ENCODE measurements at places on chromosomes 5 and 9.
A peak's percentile ranks its signal among the peaks of the same experiment; 100 is the strongest.

GRCh38 chr9:76032038-76032796, 141.7 kb downstream of the PCSK5 start:
- no peaks in the 10 kb centered on the region for H3K36me3 ChIP-seq
- no peak overlapping the region for H3K27ac ChIP-seq
- no peaks in the 10 kb centered on the region for H3K27me3 ChIP-seq
- H3K4me3 ChIP-seq, result no peak overlapping the region
- H3K4me1 ChIP-seq, result no peaks in the 10 kb centered on the region
- no peak for DNase-seq

DNA sequence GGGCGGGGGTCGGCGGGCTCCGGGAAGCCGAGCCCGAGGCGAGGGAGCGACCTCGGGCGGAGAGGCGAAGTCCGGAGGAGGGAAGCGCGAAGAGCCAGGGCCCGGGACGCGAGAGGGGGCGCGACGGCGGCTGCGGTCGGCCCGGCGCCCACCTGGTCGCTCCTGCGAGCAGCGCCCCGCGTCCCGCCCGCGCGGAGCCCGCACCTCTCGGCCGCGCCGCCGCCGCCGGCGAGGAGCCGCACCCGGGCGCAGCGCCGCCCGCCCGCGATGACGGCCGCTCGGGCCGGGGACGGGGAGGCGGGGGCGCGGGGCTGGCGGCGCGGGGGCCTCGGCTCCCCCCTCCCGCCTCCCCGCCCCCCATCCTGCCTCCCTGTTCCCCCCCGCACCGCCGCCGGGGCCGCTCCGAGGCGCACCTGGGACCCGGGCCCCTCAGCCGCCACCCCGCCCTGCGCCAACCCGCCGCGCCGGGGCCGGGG, 2.6 kb downstream of the NR5A1 start:
- no peak overlapping the region for H3K27ac ChIP-seq
- peak overlapping the region; percentile 56 for H3K4me3 ChIP-seq
- peaks cover 5% of the 10 kb centered on the region for H3K4me1 ChIP-seq
- H3K27me3 ChIP-seq, result peaks cover 6% of the 10 kb centered on the region

DNA sequence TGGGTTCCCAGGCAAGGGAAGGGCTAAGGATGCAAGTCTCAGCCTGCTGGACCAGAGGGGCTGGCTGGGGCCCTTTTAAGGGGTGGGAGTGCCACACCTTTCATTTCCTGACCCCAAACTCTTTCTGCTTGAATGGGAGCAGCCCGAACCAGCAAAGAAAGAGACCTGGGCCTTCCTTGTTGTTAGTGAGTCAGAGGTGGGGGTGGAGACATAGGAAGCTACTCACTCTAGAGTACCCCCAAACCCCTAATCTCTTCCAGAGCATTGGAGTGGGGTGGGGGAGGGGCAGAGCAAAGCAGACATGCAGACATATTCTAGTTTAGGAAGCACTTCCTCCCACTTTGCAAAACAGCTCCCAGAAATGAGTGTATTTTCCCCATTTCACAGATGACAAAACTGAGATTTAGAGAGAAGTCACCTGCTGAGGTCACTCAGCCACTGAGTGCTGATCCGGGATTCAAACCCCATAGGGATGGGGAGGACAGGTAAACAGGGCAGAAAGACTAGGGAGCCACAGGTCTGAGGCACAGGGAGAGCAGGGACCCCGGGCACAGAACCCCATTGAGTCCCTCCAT, 6.0 kb upstream of the AQP3 start:
- DNase-seq, result no peak
- no peak overlapping the region for H3K27ac ChIP-seq
- no peaks in the 10 kb centered on the region for H3K27me3 ChIP-seq
- no peaks in the 10 kb centered on the region for H3K36me3 ChIP-seq
- H3K4me1 ChIP-seq, result no peaks in the 10 kb centered on the region
- H3K4me3 ChIP-seq, result no peak overlapping the region

DNA sequence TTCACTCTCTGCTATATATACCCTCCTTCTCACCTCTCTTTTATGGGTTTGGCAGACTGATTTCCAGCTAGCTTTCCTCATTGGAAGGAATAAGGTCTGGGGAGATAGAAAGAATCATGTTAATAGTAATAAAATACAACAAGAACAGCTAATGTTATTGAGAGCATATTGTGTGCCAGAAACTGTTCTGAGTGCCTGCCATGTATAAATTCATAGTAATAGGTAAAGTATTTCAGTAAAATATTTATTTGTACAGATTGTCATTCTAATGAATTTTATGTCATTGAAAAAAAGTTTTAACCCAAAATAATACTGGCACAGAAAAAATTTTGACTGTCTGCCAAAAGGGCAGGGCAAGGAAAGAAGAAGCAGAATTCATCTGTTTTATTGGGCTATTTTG, 834.9 kb upstream of the ZNF608 start:
- no peak for DNase-seq
- H3K4me1 ChIP-seq, result no peaks in the 10 kb centered on the region
- H3K36me3 ChIP-seq, result no peaks in the 10 kb centered on the region
- H3K4me3 ChIP-seq, result no peak overlapping the region

DNA sequence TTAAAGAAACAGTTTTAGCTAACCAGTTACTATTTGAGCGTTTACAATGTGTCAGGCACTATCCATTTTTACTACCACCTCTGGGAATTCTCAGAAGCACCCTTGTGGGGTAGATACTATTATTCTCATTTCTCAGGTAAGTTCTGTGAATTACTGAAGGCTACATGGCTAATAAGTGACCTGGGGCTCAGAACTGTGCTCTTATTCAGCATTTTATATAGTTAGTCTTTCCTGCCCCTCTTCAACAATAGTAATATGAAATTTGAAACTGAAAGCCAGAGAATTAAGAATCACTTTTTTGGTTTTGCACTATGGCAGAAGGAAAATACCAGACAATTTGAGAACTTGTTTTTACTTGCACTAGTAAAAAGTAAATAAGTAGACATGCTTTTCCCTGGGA, 11.8 kb downstream of the ELL2 start:
- H3K4me1 ChIP-seq, result no peaks in the 10 kb centered on the region
- H3K36me3 ChIP-seq, result no peaks in the 10 kb centered on the region
- DNase-seq, result no peak
- no peak overlapping the region for H3K27ac ChIP-seq

DNA sequence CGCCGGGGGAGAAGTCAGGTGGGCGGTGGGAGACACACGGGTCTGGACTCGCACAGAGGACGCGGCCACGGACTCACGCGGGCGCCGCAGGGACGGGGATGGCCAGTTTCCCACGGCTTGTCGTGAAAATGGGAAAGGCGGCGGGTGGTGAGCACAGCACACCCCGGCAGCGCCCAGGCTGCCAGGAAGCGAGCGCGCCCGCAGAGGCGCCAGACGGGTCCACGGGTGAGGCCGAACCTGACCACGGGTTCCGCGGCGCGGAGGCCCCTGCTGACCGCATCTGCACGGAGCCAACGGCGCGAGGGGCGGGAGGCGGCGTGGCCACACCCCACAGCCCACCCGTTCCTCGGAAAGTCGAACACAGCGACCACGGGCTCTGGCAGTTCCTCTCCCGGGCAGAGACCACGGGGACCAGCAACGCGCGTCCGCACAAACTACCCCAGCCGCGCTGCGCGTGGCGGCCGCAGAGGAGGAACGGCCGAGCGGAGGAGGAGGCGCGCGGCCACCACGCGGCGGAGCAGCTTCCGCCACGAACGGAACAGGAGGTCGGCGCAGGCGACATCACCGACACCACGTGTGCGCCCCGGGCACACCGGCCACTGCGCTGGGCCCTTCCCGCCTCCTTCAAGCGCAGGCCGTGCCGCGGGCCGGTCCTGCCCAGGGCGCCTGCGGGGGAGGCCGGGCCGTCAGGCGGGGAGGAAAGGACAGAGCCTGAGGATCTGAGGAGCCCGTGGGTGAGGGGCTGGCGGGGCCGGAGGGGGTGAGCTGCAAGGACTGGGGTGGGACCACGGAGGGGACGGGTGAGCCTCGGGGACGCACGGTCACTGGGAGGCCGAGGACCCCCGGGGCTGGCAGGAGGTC, 5.6 kb downstream of the EXD3 start:
- H3K4me3 ChIP-seq, result peak overlapping the region; percentile 58
- H3K27me3 ChIP-seq, result no peaks in the 10 kb centered on the region
- no peaks in the 10 kb centered on the region for H3K4me1 ChIP-seq
- no peaks in the 10 kb centered on the region for H3K36me3 ChIP-seq
- peak overlapping the region; percentile 19 for H3K27ac ChIP-seq

DNA sequence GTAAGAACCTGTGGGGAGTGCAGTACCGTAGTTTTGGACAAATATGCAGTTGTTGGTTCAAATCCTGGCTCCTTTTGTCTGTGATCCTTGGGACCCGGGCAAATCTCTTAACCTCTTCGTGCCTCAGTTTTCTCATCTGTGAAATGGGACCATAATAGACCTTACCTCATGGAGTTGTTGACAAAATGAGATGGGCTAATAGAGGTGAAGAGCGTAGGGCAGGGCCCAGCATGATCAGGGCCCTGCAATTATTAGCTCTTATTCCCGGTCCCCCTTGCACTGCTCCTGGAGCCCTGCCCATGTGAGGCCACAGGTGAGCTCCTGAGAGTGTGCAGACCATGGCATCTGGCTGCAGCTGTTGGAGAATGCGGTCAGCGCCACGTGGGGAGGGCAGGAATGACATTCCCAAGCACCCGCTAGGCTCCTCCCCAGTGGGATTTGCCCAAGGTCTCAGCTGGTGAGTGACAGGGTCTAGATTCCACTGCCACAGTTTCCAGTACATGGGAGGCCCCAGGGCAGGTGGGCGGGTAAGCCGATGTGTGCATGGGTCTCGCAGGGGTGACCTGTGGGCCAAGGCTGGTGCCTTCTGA, 41.0 kb downstream of the NEK6 start:
- peaks cover 13% of the 10 kb centered on the region for H3K4me1 ChIP-seq
- H3K27ac ChIP-seq, result peak overlapping the region; percentile 13
- H3K36me3 ChIP-seq, result no peaks in the 10 kb centered on the region
- H3K27me3 ChIP-seq, result no peaks in the 10 kb centered on the region
- H3K4me3 ChIP-seq, result no peak overlapping the region
- DNase-seq, result no peak

GRCh38 chr9:18362901-18363685, 110.9 kb upstream of the ADAMTSL1 start:
- H3K36me3 ChIP-seq, result no peaks in the 10 kb centered on the region
- no peak for DNase-seq
- H3K27ac ChIP-seq, result peak overlapping the region; percentile 62
- no peaks in the 10 kb centered on the region for H3K27me3 ChIP-seq

DNA sequence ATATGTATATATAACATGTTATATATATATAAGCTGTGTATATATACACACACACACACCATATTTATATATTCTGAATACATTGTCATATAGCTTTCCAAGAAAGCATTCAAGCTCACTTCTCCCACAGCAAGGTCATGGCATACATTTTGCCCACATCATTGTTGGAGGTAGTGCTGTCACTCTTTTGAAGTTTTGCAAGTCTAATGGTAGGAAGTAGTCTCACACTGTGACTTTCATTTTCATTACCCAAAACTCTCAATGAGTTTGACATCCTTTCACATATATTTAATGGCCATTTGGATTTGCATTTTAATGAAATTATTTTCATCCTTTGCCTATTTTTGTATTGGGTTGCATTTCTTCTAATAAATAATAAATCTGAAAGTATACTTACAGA, 59.8 kb upstream of the COX7C start:
- no peak overlapping the region for H3K4me3 ChIP-seq
- H3K36me3 ChIP-seq, result no peaks in the 10 kb centered on the region
- no peaks in the 10 kb centered on the region for H3K27me3 ChIP-seq
- no peaks in the 10 kb centered on the region for H3K4me1 ChIP-seq
- no peak overlapping the region for H3K27ac ChIP-seq

DNA sequence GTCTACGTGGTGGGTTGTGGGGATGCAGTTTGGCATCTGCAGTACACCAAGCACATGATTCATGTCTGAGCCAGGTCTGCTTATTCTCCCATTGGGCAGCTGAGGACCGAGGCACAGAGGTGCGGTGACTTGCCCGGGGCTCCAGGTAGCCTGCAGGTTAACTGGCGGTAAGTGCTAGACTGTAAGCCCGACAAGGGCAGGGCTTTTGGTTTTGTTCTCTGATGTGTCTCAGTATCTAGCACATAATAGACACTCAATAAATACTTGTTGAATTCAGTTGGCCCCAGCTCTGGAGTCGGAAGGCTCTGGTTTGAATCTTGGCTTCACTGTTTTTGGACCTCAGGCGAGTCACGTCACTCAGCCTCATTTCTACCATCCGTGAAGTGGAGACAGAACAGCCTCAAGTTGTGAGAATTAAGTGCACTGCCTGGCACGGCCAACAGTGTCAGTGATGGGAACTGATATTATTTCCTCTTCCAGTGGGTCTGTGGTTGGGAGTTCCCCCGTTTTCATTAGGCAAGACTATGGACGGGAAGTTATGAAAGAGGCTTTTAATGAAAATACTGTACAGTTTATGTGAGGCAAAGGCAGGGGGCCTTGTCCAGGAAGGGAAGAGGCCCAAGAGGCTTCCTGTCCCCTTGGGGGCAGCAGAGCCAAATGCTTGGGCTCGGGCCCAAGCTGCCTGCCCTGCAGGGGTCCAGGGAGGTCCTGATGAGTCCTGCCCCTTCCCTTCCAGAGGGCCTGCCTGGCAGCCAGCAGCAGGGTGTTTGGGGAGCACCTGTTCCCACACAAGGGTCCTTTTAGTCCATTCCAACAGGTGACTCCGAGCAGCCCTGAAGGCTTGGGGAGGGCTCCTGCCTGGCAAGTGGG, 3.3 kb downstream of the PRELID1 start:
- no peaks in the 10 kb centered on the region for H3K27me3 ChIP-seq
- no peak overlapping the region for H3K4me3 ChIP-seq
- peak overlapping the region; percentile 81 for H3K27ac ChIP-seq

DNA sequence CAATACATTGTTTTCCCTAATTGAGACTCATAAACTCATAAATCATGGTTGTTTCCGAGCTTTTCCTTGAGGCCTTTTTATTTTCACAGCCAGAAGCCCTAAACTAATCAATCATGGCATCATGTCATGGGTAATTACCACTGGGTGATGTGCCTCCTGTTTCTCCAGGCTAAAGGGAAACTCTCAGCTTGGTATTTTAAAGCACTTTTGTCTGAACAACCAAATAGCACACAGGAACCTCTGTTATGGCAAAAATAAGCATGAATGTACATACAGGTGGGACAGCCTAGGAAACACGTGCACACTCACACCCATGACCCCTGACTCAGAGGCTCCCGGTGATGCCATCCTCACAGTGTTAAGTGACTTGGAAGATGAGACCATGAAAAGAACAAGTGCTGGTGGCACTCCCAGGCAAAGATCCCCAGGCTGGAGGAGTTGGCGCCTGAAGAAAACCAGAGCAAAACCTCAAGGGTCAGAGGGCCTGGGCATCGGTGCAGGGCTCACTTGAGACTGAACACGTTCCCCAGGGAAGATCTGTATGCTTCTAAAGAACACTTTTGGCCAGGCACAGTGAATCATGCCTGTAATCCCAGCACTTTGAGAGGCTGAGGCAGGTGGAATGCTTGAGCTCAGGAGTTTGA, 154.3 kb downstream of the ROR2 start:
- H3K4me3 ChIP-seq, result no peak overlapping the region
- no peaks in the 10 kb centered on the region for H3K27me3 ChIP-seq
- peak; percentile 45 for DNase-seq
- H3K36me3 ChIP-seq, result no peaks in the 10 kb centered on the region
- no peaks in the 10 kb centered on the region for H3K4me1 ChIP-seq

- no peak for DNase-seq
- no peak overlapping the region for H3K4me3 ChIP-seq
- no peaks in the 10 kb centered on the region for H3K4me1 ChIP-seq
- H3K27me3 ChIP-seq, result no peaks in the 10 kb centered on the region
- H3K36me3 ChIP-seq, result no peaks in the 10 kb centered on the region
Measured at GRCh38 chr9:79221084-79221483, 350.7 kb upstream of the TLE4 start.

Measured in breast epithelium (tissue), 4 donors.